Dermis blood vessel endothelial cell (primary cell): ENCODE measurements at places on chromosomes 12 and 14. TPM values are rescaled to one million over a fixed set of nuclear protein-coding genes. Genes with fewer than 3 reads are reported as not detected.

The LRP1-AS gene
- total RNA-seq = not detected in 2 replicates

The ARHGAP9 gene
- not detected in 2 replicates for total RNA-seq

The ADAM21 gene
- total RNA-seq = 0.17 and 0.33 TPM in 2 replicates

The KRT3 gene
- total RNA-seq = not detected in 2 replicates

GRCh38 chr12:31729705-31730104 is 884 bp upstream of the AMN1 start:
- DNase-seq = no peak

DNA sequence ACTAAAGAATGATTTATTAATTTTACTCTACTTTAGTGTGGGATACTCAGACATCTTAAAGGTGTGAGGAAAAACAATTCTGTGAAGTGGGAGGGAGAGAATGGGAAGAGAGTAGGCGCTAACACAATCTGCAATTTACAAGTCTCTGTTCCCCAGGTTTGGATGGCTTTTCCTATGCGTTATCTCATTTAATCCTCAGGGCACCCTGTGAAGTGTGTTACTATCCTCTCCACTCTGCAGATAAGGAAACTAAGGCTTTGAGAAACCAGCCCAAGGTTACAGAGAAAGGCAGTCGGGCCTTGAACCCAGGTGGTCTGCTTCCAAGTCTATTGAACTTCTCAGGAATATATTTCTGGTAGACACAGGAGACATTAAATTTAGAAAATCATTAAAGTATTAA is 36.2 kb upstream of the TUBA1C start:
- DNase-seq = no peak

DNA sequence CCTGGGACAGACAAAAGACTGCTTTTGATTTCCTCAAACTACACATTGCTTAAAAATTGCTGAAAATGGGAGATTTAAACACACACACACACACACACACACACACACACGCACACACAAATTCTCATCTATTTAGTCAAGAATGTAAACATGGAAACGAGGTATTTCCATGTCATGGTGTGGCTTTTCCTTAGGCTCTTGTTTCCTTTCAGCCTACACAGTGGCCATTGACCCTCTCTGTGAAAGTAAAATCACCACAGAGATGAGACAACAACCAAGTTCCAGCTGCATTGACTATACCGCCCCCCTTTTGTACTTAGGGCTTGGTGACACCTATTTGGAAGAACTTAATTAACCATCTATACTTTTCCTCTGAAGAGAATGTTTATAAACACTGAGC is 41.9 kb downstream of the TTC8 start:
- peak; percentile 2 for DNase-seq

DNA sequence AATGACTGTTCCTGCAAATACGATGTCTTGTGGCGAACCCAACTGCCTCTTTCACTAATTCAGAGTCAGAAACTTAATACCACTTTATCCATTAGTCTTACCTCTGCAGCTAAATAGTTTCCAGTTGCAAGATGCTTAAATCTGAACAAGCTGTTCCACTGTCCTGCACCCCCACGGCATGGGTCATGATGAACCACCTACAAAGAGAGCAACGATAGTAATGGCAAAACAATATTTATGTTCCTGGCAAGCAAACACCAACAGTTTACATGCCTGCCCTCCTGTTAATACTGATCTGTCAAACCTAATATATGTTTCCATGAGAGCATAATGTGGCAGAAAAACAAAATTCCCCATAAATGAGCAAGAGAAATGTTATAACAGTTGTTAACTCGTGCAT is 121.9 kb downstream of the ITPR2 start:
- DNase-seq = no peak

DNA sequence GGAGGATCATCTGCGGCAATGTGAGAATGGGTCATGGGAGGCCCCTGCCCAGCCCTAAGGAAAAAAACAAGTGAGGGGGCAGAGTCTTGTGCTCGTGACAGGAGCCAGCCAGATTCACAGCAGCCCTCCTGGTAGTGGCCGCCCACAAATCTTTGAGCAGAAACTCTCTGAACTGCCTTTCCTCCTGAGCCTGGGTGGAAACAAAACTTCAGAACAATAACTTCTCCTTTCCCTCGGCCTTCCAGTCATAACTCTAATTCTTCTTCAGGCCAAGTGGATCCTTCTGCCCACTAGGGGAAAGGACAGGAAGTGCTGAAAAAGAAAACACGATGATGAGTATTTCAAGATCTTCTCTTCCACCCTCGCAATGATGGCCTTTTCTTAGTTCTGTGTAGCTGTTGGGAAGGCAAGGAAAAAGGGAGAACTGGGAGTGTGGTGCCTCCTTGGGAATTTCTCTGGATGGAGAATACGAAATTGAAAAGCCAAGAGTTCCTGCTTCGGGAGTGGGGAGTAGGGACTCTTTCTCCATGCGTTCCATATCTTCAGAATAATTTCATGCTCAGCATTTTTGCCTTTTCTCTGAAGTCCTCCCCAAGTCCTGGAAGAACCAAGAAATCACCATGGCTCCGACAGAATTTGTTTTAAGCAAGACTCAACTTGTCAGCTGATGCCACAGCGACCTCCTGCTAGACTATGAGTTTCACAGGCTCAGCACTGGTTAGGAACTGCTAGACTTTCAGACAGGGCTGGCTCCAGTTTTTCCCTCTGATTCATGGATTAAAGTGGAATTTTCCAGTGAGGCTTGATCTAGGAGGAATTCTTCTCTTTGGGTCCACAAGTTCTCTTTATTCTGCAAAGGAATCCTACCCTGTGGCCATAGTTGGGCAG is 188.9 kb downstream of the CAND1 start:
- DNase-seq = no peak

DNA sequence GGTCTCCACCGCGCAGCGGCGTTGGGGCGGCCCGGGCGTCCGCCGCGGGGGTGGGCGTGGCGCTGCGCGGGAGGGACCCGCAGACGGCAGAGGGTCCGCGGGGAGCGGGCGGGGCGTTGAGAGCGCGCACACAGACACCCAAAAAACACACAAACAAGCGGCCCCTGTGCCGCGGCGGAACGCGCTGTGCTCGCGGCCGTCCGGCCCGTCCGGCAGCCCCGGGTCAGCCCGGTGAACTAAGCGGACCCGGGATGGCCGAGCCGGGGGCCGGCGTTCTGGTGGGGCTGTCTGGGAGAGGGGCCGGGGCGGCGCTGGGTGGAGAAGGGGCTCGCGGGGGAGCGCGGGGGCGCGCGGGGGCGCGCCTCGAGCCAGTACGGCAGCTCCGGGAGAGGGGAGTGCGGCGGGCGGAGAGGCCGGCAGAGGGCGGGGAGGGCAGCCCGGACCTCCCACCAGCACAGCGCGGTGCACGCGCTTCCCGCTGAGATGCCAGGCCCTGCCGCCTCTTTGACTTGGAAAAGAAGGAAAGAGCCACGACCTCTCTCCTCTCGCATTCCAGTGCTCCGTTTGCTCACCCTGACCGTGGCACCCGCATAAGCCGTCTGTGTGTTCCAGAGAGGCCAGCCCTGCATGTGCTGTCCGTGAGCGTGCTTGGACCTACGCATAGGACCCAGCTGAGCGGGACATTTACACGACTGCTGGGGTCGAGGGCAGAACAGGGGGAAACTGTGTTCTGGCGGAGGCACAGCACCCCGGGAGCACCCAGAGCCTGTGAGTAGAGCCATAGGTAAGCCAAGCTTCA is 10.3 kb downstream of the SLC6A12 start:
- peak; percentile 25 for DNase-seq

DNA sequence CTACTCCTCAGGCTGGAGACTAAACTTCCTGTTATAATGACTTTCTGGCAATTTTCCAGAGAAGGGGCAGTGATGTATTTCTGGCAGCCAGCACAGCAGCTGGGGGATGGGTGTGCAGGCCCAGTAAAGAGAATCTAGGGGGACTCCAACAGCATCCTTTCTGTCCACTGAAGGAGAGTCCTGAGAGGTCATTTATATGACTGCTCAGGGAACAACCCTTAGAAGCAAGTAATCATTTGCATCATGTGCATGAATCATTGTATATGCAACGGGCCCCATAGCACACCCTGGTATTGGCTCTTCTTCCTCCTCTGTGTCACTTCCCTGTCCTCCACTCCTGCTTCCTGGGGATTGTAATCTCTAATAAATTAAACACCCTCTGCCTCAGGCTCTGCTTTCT is 493.8 kb downstream of the RPS29 start:
- no peak for DNase-seq

GRCh38 chr12:120115066-120115465 is 1.5 kb downstream of the RAB35 start:
- no peak for DNase-seq

GRCh38 chr14:22506778-22507351 is 82.2 kb downstream of the DAD1 start:
- DNase-seq = no peak

DNA sequence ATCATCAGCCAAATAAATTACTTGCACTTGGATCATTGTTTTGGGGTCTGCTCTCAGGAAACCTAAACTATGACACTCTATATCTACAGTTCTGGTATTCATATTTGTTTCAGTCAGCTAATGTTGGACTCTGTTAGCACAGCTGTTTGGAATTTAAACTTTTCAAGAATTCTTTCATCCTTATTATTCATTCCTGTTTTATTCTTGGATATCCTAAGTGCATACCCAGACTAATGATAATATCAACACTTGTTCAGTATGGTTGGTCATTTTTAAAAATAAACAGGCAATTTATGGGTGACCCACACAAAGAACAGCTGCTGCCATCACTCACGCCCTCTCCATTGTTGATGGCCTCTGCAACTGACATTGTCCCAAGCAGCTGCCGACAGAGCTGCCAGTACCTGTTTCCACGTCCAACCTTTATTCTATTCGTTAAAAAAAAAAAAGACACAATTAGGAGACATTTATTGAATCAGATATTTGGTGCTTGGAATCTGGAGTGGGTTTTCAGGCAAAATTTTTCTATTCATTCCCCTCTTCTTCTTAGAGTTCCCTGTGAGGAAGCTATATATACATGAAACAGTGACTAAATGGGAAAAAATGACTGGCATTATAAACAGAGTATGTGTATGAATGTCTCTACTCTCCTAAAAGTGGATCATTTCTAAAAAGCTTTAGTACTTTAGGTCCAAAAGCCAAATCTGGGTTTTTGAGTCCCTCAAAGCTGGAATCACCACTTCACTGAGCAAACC is 252.1 kb upstream of the NAV3 start:
- DNase-seq = no peak

DNA sequence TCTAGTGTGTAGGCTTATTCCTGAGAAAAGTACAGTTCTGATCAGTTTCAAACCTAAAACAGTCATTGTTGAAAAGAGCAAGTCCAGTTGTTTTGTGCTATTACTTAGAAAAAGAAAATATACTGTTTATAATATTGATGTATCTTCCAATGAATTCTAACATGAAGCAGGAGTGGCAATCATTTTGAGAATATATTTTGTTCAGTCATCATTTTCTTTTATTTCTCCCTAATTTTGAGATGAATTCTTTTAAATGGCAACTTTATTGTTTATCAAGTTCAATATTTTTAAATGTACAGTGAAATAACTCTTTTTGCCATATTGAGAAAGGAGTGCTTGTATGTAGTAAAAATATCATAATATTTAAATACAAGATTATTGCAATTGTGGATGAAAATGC is 862.2 kb upstream of the MDGA2 start:
- DNase-seq = no peak

- no peak for DNase-seq
Measured at GRCh38 chr12:43988838-43989560, 153.1 kb downstream of the TMEM117 start.

GRCh38 chr14:103556946-103557758 is 5.3 kb downstream of the BAG5 start:
- DNase-seq = no peak

DNA sequence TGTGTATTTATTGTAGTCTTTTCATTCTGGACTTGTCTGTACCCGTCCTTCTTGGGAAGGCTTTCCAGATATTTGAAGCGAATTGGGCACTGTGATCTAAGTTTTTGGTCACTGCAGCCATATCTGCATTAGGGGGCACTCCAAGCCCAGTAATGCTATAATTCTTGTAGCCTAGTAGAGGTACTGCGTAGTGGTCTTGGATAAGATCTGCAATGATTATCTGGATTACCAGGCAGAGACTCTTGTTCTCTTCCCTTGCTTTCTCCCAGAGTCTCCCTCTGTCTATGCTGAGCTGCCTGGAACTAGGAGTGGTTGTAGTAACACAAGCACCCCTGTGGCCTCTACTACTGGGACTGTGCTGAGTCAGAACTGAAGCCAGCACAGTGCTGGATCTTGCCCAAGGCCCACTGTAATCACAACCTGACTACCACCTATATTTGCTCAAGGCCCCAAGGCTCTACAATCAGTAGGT is 30.0 kb downstream of the SLC38A2 start:
- DNase-seq = peak; percentile 75

GRCh38 chr14:100330388-100330931 is 7.3 kb downstream of the SLC25A47 start:
- DNase-seq = no peak

DNA sequence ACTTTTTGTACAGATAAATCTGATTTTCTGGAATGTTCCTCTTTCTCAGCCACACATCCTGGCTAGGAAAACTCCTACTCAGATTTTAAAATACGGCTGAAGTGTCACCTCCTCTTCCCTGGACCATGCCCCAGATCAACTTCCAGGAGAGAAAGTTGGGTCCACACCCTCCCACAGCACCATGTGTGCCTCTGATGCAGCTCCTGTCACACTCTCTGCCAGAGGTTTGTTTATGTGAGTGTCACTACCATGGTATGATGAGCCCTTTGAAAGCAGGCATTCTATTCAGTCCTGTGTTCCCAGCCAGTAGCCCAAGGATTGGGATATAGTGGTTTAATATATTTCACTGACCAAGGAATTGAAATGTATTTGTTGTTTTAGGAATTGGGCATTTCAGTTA is 287.2 kb upstream of the ATP2B1 start:
- DNase-seq = no peak

DNA sequence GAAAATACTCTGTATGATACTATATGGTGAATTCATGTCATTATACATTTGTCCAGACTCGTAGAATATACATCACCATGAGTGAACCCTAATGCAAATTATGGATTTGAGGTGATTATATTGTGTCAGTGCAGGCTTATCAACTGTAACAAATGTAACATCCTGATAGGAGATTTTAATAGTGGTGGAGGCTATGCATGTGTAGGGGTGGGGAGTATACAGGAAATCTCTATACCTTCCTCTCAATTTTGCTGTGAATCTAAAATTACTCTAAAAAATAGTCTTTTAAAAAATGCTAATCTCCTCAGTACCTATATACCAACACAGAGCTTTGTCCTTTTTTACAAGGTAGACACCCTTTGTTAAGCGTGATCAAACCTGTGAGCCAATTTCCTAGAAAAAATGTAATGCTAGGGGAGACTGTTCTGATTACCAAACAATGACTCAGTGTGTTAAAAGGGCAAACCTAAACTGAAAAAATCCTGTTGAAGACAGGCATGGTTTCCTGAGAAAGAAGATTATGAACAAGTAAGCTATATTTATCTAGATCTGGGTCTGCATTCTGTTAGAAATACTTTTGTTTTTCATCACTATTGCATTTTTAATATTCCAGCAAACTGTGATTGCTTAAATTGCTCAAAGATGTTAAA is 170.9 kb downstream of the DUSP6 start:
- peak; percentile 86 for DNase-seq
